ENCODE measurements at places on chromosomes 2 and 18.

DNA sequence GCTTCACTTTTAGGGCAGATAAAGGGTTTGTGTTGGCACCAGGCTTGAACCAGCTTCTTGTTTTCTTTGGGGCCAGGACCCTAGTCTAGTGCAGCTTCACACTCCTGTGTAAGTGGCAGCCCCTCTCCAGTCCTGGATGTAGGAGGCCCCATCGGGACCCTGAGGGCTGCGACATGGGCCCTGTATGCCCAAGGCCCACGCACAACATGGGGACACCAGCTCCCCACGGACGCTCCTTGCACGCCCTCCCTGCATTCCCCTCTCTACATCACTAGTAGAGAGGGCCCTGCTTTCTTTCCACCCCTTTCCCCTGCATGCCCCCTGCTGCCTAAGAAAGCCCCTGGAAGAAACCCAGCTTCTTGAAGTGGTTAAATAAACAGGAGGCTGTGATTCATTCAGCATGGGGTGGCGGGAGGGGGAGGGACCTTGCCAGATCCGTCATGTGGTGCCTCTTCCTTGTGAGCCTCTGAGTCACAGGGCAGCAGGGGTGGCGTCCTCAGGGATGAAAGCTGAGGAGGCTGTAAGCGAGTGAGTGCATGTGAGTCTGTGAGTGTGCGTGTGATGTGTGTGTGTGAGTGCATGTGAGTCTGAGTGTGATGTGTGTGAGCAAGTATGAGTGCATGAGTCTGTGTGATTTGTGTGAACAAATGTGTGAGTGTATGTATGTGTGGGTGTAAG is 42.5 kb downstream of the COPS8 start:
- no peak for DNase-seq

DNA sequence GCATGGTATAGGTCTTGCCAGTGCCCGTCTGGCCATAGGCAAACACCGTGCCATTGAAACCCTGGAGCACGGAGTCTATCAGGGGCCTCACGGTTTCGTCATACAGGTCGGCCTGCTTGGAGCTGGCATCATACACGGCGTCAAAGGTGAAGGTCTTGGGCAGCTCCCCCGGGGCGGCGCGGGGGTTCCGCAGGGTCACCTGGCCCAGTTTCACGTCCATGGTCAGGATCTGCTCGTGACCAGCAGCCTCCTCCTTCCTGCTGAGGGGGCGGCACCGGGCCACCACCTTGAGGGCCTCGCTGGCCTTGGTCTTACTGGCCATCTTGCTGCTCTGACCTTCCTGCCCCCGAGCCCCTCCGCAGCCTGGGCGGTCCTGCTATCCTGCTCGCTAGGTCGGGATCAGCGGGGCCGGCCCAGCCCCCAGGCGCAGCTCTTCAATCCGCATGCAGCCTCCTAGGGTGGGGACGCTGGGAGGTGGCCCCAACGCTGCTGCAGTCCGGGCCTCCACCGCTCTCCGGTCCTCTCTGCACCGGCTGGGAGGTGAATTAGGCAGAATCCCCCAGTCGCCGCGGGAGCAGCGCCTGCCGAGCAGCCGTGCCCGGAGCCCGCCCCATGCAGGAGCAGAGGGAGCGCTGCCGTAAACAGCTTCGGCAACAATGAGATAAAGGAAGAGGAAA is 563 bp downstream of the KIF3C start:
- no peak for DNase-seq

DNA sequence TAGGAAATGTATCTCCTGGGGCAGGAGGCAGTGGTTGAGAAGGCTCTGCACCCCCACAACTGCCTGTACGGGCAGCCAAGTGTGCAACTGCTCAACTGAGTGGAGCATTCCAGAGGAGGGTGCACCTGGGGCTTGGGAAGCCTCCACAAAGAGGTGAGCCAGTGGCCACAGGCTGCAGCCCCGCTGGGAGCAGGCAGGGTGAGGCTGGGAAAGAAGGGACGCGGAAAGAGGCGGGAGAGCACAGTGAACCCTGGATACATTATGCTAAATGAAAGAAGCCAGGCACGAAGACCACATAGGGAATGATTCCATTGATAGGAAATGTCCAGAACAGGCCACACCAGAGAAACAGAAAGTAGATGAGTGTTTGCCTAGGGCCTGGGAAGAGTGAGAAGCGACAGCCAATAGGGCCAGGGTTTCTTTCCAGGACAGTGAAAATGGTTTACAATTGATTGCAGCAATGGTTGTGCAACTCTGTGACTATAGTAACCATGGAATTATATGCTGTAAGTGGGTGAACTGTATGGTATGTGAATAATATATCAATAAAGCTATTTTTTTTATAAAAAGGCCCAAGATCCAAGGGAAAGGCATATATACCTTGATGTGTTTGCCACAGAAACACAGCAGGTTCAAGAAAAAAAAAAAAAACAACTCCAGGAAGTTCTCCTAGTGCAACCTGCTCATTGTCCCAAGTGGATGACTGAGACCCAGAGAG is 82.4 kb downstream of the DDX1 start:
- no peak for DNase-seq

DNA sequence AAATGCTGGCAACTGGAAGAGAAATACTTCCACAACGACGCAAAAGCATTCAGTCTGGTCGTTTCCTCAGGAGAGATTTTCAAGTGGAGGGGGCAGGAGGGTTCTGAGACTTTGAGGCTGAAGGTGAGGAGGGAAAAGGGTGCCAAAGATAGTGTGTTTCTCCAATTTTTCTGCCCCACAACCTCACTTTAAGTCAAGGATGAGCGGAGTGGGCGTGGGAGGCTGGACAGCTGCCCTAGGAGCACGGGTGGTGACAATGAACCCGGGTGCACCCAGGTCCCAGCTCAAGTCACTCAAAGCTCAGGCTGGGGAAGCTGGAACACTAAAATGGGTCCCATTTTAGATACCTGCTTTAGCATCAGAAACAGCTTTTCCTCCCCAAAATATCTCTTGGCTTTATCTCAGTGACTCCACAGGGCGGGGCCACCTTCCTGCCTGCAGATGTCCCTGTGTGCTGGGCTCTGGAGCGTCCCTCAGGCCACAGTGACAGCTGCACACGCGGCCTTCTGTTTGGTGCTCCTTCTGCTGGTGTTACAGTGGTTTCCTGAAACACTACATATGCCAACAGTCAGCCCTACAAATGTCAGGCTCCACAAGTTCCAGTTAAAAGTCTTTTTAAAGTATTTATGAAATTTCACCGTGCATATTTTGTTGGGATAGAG is 1.4 kb upstream of the MBP start:
- no peak for DNase-seq

- DNase-seq = no peak
Observed at GRCh38 chr18:48274301-48274700, 134.9 kb downstream of the ZBTB7C start.

DNA sequence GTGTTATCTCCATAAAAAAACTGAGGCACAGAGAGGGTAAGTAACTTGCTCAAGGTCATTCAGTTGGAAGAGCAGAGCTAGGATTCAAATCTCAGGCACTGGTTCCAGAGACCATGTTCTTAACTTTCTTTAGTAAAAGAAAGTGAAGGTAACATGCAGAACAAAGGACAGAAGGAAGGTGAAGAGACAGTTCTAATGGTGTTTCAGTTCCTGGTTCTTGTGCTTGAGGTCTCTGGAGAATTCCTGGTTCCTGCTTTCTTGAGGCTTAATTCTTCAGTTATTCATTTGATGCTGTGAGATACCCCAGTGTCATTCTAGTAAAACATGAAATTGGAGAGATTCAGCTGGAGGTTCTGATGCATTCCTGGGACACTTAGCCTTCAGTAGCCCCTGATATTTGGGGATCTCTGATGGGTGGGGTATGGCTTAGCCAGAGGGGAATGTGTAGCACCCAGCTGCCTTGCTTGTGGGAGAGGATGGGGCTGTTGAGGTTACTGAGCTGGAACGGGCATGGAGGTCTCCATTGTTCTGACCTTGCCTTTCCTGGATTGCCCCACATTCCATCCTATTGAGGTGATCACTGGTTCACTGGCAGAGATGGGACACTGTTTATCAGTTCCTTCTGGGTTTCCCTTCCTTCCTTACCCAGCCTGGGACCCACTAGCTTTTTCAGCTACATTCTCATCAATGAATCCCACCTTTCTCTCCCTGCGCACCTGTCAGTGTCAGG is 46.8 kb downstream of the SEMA4F start:
- DNase-seq = no peak

GRCh38 chr2:227881866-227882517 is 10.6 kb downstream of the DAW1 start:
- DNase-seq = no peak

GRCh38 chr2:206020171-206020570 is 65.8 kb downstream of the INO80D start:
- DNase-seq = no peak

DNA sequence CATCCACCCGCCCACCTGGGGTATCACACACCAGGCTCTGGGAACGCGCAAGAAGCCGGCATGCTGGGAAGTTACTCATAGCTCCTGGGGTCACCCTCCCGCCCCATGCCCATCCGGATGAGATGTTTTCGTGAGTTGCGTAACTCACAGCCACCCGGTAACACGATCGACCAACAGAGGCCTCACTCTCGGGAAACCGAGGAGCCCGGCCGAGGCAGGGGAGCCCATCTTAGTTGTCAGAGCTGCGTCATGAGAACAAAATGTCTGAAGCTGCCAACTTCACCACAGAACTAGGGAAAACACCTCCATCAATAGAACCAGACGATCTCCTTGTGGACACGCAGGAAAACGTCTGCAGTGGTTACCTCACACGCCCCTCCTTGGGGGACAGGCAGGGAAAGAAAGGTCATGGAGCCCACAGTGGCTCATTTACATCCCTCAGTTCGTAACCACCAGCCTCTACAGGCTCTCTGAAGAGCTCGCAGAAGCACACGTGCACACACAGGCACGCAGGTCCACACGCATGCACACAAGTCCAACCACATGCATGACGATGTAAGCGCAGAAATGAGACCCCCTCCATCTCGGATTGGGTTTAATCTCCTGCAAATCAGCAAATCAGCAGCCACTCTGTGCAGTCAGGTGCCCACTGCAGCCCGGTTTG is 26.2 kb downstream of the ADI1 start:
- no peak for DNase-seq

- DNase-seq = no peak
Observed at GRCh38 chr2:54836477-54836876, 113.0 kb downstream of the EML6 start.

- no peak for DNase-seq
Observed at GRCh38 chr2:10079266-10079869, 843 bp downstream of the CYS1 start.

GRCh38 chr18:3062798-3063680 is 50.1 kb upstream of the LPIN2 start:
- peak; percentile 66 for DNase-seq

GRCh38 chr18:44586782-44587524 is 93.7 kb upstream of the SETBP1 start:
- DNase-seq = no peak

DNA sequence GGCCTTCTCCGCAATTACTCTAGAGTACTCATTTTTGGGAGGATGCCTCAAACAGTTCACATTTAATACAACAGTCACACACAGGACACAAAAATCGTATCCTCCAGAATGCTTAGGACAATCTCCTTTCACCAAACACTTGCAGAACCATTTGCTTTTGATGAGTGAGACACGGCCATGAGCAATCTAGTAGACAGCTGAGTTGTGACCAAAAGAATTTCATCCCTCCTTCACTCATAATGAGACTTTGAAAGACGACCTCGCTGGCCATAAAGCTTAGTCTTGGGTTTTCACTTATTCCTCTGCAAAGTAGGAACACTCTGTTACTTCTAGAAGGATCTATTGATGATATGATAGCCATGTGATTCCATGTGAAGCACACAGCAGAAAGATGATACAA is 87.5 kb upstream of the SLC35G4 start:
- DNase-seq = no peak

DNA sequence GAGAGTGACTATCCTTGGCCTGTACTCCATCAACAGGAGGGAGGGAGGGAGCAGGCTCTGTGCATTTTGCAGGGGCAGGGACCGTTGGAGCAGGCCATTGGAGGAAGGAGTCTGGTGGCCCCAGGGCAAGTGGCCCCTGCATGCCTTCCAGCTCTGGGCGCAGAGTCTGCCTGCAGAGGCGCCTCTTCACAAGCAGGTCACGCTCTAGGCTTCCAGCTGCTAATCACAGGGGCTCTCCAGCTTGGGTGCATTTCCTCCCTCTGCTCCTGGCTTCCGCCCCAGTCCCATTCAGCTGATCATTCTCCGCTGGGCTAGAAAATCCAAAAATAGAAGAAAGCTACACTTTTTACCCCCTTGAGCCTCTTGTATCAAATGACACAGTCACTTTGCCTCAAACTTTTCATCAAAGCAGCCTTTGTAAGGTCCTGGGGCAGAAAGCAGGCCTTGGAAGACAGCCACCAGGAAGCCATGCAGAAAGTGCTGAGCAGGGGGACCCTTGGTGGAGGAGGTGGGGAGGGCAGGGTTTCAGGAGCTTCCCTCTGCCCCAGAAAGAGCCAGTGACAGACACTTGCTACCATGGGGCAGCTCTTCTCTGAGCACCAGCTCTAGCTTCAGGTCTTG is 11.3 kb downstream of the TMEM247 start:
- DNase-seq = no peak

- no peak for DNase-seq
Observed at GRCh38 chr2:212520340-212520739, 18.3 kb downstream of the ERBB4 start.

DNA sequence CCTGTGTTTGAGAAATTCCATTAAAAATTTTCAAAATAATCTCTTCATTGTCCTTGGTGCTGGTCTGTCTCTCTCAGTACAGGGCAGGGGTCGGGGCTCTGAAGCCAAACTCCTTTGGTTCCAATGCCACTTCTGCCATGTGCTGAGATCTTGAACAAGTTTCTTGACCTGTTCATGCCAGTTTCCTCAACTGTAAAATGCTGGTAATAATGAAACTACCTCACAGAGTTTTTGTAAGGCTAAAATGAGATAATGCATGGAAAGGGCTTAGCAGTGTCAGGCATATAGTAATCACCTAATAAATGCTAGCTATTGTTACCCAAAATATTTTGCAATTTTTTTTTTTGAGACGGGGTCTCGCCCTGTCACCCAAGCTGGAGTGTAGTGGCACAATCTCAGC is 16.9 kb upstream of the MREG start:
- DNase-seq = no peak

GRCh38 chr2:25293958-25294562 is 47.7 kb downstream of the DNMT3A start:
- no peak for DNase-seq

GRCh38 chr2:183925281-183925680 is 673.0 kb upstream of the ZNF804A start:
- DNase-seq = no peak

DNA sequence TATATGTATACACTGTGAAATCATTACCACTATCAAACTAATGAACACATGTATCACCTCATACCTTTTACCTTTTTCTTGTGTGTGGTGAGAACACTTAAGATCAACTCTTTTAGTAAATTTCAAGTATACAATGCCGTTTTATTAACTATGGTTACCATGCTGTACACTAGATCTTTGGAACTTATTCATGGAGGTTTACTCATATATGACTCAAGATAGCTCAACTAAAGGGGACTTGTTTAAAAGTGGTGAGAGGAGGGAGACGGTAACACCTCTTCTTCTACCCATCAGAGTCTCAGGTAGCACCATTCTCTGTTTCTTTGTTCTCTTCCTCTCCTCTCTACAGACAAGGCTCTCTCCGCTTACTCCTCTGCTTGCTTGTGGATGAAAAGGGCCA is 36.1 kb upstream of the TMEM178A start:
- no peak for DNase-seq

All from stimulated activated CD4-positive, alpha-beta T cell treated with anti-CD3 and anti-CD28 coated beads, Interleukin-12 subunit alpha, Interleukin-12 subunit beta, amount 100 ng/mL, for 24 hours (primary cell).